ENCODE measurements at places on chromosomes 1 and 21.

DNA sequence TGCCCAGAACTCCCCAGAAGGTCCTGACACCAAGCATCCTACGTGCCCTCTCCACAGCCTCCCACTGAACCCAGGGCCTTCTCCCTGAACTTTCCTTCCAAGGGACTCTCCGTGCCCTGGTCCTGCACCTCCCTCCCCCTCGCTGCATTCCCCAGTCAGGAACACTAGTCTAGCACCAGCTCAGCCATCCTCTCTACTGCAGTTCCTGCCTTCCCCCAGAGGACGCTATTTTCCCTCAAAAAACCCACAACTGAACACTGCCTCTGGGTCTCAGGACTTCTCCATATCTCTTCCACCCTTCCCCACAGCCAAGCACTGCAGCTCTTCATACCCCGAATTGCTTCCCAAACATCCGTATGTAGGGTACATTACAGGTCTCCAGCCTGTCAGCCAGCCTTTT, 12.6 kb upstream of the ARTN start:
- DNase-seq: no peak

DNA sequence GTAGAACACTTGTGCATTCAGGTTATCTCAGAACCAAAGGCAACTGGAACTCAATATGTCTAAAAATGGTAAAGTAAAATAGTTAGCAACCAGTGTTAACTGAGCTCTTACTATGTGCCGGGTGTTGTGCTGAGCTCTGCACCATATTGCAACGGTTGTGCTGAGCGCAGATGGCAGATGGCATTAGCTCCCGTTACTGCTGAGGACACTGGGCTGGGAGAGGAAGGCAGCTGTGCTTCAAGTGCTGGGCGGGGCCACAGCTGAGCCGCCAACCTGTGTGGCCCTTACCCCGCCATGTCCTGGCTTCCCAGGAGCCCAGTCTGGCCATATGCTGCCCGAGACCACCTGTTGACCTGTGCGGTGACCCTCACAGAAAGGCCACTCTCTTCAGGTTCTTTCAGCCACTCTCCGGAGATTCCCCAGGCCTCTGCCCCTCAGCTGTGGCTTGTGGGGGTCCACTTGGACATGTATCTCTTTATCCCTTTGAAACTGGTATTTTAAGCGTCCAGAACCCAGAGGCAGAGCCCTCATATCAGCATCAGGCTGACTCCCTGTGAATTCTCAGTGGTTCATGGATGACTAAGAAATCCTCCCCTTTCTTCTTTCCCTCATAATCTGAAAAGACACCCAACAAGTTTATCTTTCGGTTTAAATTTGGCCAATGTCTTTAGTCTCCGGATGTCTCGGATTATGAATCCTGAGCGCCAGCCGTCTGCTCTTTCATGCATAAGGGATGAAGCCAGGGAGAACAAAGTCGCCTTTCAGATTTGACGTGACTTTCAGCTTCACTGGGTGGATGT, 26.4 kb downstream of the LDLRAP1 start:
- DNase-seq: no peak

DNA sequence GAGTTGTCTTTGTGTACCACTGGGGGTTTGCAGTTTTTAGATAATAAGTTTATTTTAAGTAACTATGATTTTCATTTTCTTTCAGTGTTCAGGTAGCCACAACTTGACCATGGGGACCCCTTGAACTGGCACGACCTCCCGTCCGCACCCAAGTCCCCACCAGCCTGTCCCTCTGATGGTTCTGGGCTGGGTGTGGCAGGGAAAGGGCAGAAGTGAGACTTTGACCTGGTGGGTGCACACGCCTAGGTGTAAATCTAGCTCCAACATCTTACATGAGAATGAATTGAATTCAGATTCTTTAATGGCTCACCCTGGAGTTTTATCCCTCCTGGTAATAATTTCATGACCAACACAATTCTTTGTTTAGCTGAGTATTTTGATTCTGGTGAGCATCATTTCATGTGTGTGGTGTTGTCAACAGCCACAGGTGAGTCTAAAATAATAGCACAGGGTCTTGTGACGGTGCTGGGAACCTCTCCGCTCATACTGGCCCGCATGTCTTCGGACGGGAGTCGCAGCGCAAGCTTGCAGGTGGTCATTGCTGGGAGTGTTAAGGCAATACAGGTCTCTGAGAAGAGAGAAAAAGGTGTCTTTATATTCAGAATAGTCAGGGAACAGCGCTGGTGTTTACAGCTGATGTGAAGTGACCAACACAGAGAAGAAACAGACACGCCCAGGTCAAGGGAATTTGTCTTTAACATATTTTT, 50.8 kb upstream of the POFUT2 start:
- DNase-seq: no peak

DNA sequence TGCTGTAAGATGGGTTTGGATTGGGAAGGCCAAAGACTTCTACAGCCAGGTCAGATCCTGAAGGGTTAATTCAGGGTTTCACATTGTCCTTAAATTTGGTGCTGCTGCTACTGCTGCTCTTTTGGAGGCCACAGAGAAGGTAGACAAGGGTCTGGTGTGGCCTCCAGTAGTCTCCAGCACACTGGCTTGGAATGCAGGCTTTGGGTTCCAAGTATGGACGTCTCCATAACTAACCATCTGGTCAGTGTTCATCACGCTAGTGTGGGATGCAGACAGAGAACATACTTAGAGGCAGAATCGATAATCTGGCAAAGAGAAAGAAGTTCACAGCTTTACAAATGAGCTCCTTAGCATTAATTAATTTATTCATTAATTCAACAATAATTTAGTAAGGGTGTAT, 154.1 kb downstream of the ZBTB18 start:
- no peak for DNase-seq

GRCh38 chr1:46166521-46167462, 8.1 kb upstream of the TSPAN1 start:
- peak; percentile 13 for DNase-seq

DNA sequence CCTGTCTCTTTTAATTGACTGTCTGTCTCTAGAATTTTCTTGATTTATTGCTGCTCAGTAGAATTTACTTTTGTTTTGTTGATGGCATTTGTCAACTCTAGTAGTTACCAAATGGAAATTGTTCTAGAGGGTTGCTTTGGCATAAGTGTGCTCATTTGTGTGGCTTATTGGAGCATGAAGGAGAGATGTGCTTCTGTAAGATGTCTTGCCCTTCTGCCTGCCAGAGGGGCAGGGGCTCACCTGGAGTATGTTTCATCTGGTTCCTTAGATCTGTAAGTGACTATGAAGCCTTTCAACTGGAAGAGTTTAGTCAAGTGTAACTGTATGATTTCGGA, 345.5 kb downstream of the DISC1 start:
- DNase-seq: no peak

GRCh38 chr1:24107462-24108138, 4.3 kb downstream of the MYOM3 start:
- DNase-seq: no peak

DNA sequence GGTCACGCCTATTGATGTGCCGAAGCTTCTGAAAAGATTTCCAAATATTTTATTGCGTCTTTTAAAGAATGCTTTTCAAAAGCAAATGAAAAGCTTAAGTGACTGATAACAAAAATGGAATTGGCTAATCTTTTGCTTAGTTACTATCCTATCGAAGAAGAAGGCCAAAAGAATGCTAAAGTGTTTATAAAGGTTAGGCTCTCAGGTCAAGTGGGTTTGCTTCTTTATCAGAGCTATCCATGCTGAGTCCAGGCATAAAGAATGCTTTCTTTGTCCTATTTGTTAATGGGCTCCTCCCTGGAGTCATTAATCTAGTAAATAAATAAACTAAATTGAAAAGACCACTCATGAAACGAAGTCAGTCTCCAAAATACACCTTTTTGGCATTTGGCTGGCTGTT, 133.4 kb upstream of the LYPLAL1 start:
- no peak for DNase-seq

DNA sequence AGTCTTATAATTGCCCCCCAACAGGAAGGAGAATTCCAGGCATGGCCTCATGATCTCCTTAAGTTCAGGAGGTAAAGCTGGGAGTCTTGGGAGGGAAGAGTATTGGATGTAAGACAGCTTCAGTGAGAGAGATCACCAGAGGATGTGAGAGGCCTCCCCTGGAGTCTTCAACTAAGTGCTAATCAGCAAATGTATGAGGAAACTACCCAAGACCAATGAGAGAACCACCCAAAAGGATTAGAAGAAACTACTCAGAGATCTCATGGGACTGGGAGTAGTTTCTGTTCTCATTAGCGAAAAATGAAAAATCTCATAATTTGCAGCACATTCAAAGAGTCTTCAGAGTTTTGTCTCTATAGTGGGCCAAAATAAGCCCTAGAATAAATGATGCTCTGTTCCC, 36.6 kb upstream of the WNT2B start:
- DNase-seq: no peak

DNA sequence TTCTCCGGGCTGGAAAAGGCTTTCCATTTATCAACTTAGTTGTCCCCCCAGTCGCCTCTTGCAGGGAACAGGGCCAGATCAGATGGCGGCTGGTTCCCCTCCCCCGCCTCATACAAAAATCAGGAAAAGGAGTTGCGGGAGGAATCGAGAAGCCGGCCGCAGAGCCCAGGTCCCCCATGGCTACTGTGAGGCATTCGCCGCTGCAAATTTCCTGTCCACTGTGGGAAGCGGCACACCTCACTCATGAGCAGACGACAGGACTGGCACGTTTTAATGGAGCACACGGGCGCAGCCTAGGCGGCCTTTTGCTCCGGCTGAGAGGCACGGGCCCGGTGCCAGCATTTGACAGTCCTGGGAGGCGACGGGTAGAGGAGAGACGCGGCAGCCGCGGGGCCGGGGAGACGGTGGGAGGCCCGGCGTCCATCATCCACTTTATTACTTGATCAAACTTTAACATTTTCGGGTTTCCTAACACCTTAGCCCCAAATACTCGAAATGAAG, 1.1 kb downstream of the GNG4 start:
- DNase-seq: no peak
